ENCODE measurements at places on chromosomes 13 and 19.

DNA sequence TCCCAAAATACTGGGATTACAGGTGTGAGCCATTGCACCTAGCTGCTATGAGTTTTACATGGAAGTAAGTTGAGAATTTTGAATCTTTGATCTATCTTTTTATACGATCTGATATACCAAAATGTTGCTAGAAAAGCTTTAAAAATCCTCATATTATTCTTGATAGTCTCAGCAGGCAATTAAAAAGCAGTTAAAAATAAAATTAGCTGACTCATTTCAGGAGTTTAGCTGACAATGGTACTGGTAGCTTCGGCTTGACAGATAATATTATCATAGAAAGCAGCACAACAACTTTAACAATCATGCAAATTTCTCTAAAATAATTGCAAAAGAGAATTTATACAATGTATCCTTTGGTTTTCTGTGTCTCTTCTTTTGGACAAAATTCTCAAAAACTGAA, 9.6 kb upstream of the FOXO1 start:
- no peak for DNase-seq

DNA sequence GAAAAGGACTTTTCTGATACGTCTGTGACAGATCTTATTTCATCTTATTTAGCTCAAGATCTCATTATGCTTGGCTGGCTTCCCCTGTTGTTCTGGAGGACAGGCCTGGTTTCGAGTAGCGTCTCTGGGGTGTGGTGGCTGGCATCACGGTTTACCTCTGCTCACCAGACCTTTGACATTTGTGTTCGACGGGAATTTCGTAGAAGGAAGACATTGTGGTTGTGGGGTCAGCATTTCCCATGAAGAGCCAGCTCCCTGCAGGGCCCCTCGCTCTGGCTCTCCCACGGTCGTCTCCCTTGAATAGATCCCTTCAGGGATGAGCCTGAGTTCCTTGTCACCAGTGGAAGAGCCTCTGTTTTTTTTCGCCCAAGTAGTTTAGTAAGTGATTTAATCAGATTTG, 78.6 kb upstream of the TEX29 start:
- no peak for DNase-seq

DNA sequence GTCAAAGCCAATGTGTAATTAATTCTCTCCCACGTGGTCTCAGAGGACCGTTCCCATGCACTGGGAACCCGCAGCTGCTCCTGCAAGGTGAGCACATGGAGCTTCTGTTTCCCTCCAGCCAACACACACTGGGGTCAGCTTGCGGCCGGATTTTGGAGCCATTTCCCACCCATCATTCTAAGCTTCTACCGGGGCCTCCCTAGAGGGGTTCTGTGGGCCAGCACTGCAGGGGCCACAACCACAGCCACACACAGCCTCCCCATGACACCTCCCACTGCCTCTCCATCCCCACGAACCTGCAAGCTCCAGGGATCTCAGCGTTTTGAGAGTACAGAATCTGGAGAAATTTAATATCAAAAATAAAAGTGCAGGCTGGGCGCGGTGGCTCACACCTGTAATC, 120.7 kb upstream of the SOX1 start:
- DNase-seq: no peak

DNA sequence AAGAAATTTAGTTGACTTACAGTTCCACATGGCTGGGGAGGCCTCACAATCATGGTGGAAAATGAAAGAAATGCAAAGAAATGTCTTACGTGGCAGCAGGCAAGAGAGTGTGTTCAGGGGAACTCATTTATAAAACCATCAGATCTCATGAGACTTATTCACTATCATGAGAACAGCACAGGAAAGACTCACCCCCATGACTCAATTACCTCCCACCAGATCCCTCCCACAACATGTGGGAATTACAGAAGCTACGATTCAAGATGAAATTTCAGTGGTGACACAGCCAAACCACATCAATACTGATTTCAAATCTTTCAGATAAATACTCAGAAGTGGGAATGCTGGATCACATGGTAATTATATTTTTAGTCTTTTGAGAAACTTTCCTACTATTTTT, 1357.9 kb downstream of the SLITRK5 start:
- DNase-seq: no peak

- DNase-seq: no peak
Measured at GRCh38 chr13:95226932-95227695, 74.1 kb downstream of the ABCC4 start.

DNA sequence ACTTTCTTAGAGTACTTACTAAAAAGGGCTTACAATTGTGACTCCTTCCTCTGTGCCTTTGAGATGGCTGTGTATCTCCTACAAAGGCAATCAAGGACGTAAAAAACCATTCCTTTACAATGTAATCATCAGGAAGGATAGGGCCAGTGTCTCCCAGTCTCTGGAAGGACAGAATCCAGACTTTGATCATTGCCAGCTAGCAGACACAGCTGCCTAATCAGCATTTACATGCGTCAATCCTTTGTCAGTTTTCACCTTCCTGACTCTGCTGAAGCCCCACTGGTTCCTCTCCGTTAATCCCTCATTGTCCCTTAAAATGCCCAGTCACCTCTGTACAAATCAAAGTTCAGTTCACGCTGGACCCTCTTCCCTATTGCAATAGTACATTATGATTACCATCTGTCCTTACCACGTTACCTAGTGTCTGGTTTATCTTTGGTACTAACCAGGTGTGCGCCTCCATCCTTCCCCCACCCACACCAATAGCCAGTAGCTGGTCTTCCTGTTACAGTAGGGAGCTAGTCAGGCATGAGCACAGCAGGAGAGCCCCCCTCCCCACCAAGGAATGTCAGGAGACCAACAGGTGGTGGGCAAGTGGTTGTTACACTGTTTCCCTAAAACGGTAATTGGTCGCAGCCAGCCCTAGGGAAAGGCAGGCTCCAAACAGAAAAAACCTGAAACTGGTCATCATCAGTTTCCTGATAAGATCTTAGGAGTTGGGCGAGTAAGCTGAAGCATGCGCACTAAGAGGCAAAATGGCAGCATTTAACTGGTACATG, 49.7 kb downstream of the TGDS start:
- DNase-seq: no peak

GRCh38 chr13:112942689-112943308, 26.2 kb upstream of the MCF2L start:
- DNase-seq: peak; percentile 96

- no peak for DNase-seq
Measured at GRCh38 chr13:99967869-99968520, 3.6 kb downstream of the ZIC5 start.

DNA sequence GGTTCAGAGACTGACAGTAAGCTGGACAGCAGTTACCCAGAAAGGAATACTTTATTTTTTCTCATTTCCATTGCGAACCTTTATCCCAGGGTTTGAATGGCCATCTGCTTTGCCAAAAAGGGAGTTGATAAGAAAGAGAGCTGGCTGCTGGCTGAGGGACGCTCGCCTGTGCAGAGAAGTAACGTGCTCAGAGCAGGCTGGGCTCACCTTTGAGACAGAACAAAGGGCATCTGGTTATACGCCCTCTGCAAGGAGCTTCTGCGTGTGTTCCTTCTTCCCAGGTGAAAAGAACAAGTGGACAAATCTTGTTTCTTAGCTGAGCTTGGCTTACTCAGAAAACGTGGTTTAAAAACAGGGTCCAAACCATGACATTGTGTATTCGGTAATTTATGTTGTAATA, 47.4 kb downstream of the EFNB2 start:
- no peak for DNase-seq

- no peak for DNase-seq
Measured at GRCh38 chr19:1616396-1616795, 11.1 kb upstream of the UQCR11 start.
